ENCODE measurements at places on chromosomes 12 and 14. TPM values are rescaled to one million over a fixed set of nuclear protein-coding genes. Genes with fewer than 3 reads are reported as not detected.

DNA sequence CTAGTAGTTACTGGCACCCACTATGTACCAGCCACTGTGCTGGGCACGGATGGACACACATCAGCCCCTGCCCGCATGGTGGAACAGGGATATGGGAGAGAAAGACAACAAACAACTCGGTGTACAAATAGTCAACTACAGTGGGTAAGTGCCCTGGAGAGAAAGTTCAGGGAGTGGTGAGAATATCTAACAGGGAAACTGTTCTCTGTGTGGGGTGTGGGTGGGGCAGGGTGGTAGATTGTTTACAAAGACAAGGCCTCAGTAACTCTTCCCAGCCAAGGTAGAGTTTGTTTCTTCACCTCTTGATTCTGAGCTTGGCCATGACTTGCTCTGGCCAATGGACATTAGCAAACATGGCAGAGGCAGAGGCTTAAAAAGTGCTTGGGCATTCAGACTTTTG is 12.9 kb upstream of the CLMN start:
- no peak for DNase-seq

- DNase-seq = no peak
Measured at GRCh38 chr12:64826234-64826633, 1.8 kb downstream of the TBC1D30 start.

GRCh38 chr12:128844031-128844635 is 9.1 kb upstream of the GLT1D1 start:
- no peak for DNase-seq

- DNase-seq = no peak
Measured at GRCh38 chr14:104174051-104174450, 35.7 kb downstream of the KIF26A start.

GRCh38 chr12:6631549-6631961 is 4.2 kb downstream of the LPAR5 start:
- no peak for DNase-seq

- no peak for DNase-seq
Measured at GRCh38 chr12:47397664-47398281, 308.1 kb downstream of the RPAP3 start.

The MMP19 gene
- 2.6 TPM for total RNA-seq

The KRT2 gene
- total RNA-seq = not detected
